ENCODE measurements at places on chromosomes 6 and 20.

- no peak for DNase-seq
Measured at GRCh38 chr20:64050261-64051032, 1.0 kb upstream of the SOX18 start.

DNA sequence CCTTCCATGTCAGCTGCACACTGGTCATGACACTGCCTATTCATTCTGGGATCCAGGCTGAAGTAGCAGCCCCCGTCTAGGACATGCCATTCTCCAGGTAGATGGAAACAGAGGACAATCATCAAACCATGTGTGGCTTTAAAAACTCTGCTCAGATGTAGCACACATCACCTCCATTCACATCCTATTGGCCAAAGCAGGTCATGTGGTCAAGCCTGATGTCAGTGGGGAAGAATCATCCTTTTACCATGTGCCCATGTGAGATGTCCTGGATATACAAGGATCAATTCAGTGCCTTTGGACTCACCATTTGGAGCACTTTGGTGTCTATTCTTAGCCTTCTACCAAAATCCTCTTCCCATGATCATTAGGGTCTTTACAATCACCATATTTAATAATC, 99.5 kb downstream of the CDC5L start:
- DNase-seq: no peak

- DNase-seq: no peak
Measured at GRCh38 chr6:167574431-167575151, 249.7 kb downstream of the TTLL2 start.

GRCh38 chr6:37365791-37366190, 12.0 kb downstream of the RNF8 start:
- DNase-seq: no peak

DNA sequence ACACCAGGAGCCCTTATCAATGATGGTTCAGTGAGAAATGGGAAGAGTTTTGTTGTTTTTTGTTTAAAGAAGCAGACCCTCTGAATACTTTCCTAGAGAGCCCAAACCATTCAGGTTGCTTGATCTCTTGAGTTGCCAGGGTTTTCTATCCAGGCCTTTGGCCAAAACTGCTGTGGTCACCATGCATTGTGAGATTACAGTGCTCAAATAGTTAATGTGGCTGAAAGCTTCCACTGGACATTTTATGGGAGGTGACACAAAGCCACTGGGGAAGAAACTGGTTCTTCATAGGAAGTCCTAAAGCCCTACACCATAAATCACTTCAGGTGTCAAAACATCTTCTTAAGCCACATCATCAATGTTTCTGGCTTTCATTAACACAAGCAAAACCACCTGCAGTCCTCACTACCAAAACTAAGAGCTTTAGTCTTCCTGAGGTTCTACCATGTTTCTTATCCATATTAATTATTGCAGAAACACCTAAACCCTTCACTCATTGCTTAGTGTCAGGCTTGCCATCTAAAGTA, 101.6 kb downstream of the IBTK start:
- DNase-seq: no peak

DNA sequence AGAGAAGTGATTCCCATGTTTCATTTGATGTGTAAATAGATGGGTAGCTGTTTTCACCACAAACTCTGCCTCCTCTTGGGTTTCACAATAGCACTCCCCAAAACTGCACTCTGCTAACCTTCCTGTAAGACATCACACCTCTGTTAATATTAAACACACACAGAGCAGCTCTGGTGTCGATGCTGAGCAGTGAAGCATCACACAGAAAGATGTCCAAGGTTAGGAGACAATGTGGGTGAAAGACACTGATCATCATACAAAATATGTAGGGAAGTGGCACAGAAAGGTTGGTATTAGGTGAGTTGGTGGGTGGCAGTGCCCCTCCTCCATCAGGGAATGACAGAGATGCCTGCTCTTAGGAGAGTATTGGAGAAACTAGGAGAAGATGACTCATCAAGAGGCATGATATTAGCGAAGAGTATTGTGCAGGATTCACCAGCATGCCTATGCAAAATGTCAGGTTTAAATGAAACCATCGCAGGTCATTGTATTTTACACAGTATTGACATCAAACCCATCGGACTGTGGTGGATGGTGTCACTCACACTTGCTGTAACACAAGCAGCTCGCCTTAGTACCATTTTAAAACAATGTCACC, 199.7 kb downstream of the TBXT start:
- no peak for DNase-seq

- DNase-seq: no peak
Measured at GRCh38 chr6:16840291-16840690, 79.0 kb upstream of the ATXN1 start.

GRCh38 chr6:7916959-7917358, 6.4 kb upstream of the TXNDC5 start:
- DNase-seq: no peak

- peak; percentile 69 for DNase-seq
Measured at GRCh38 chr20:63941282-63942081, 14.7 kb downstream of the UCKL1 start.

GRCh38 chr6:150409576-150410066, 40.8 kb downstream of the IYD start:
- no peak for DNase-seq

- no peak for DNase-seq
Measured at GRCh38 chr6:14795451-14795850, 450.4 kb upstream of the JARID2 start.

DNA sequence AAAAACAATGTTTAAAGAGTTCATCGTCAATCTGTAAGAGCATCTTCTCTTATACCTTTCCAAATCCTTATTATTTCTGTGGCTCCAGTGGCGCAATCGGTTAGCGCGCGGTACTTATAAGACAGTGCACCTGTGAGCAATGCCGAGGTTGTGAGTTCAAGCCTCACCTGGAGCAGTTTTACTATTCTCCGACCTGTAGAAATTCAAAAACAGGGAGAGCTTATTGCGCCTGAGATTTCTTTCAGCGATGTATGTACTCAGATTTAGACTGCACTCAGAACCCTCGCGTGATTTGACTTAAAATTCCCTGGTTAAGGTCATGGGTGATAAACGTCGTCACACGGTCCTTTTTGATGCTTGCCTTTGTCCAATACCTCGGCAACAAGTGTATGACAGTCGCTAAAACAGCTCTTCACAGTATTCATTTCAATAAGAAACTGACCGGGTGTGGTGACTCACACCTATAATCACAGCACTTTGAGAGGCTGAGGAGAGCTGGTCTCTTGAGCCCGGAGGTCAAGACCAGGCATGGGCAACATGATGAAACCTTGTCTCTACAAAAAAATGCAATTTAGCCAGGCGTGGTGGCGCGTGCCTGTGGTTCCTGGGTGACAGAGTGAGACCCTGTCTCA, 11.9 kb downstream of the GPX5 start:
- peak; percentile 3 for DNase-seq

GRCh38 chr20:18722371-18722770, 91.2 kb upstream of the SCP2D1 start:
- no peak for DNase-seq

DNA sequence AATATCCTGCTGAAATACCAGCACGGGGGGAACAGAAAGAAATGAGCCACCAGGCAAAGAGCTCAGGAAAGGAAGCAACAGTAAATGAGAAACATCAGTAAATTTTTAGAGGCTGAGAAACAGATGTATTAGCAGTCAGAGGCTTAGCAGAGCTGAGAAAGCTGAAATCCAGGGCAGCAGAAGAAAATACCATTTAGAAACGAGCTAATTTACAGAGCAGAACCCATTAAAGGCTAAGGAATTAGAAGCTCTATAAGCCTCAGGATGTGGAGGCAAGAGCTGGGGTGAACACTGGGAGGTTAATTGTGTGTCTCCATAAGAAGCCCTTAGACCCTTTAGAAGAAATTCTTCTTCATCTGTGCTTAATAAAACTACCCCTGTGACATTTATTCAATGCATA, 178.6 kb upstream of the RGS17 start:
- no peak for DNase-seq

DNA sequence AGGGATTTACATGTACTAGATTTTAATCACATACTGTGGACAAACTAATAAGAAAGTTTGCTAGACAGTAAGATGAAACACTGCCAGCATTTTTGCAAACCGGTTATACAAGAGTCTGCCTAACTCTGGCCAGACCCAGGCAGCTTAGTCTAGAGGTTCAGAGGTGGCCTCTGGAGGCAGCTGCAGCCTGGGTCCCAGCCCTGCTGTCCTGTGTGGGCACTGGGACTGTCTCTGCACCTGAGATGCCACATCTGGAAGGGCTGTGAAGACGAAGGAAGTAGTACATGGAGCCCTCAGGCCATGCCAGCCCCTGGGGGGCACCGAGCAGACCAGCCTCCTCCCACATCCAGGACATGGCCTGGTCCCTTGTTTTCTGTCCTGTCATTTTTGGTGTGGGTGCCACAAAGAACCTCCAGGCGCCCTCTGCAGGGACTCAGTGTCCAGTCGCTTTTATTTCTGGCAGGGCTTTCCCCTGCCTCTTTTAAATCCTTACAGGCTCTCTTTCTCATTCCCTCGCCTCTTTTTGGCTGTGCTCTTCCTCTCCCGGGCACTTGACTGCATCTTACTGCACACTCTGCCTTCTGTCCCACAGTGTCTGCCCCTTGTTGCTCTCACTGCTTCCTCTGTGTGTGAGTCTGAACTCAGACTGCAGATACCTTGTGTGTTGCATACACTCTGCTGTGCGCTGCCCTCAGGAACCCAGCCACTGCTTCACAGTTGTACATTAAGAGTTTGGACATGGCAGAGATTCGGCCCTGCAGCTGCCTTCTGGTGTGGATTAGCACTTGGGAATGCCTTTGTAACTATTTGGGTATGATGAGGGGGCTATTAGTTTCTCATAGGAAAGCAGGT, 216.7 kb downstream of the ZDHHC14 start:
- DNase-seq: peak; percentile 16

- DNase-seq: no peak
Measured at GRCh38 chr20:17958373-17959256, 10.0 kb downstream of the SNX5 start.

DNA sequence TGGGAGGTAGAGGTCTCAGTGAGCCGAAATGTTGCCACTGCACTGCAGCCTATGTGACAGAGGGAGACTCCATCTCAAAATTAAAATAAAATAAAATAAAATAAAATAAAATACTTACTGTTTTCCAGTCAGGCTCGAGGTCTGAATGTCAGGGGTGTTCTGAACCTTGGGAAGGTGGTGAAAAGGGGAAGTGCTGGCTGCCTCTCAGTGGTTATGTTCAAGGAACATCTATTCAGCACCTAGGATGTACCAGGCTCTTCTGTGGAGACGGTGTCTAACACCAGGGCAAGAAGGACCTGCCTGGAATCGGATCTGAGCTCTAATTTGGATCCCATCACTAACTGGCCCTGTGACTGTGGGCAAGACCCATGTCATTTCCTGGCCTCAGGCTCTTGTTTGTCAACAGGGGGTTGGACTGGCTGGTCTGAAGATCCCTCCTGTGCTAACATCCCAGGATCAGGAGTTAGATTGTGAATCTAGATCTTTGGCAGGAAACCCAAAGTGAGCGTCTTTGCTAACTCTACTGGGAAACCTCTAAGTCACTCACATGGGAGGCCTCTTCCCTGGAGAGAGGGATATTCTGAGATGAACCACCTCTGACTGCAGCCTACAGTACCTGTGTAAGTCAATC, 63.4 kb upstream of the SIRPG start:
- DNase-seq: no peak

GRCh38 chr6:80440496-80441115, 334.1 kb downstream of the BCKDHB start:
- DNase-seq: no peak

- no peak for DNase-seq
Measured at GRCh38 chr6:150606168-150606591, 6.5 kb downstream of the PLEKHG1 start.

DNA sequence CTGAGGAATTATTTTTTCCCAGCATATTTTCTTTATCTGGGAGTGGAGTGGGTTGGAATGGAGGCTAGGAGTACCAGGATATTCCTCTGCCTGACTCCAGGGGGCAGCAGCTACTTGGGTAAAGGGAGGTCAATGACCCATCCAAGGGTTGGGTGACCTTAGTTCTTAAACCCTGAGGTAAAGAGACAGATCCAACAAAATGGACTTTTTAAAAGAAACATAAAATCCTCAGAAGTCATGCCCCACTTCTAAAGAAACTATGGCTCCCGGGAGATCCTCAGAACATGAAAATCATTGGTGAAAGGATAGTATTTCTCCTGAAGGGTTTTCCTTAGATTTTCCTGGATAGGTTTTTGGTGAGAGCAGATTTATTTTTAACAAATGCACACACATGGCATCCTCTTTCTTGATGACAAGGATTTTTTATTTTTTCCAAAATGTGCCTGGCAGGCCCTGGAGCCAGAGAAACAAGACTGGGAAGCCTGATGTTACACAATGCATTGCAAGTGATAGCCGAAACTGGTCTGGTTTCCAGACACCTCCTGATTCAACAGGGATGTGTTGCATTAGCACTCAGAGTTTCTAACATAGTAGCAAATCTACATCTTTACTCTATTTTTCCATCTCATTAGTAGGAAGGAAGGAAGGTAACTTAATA, 240.9 kb upstream of the BTBD3 start:
- no peak for DNase-seq

- DNase-seq: no peak
Measured at GRCh38 chr6:163576114-163576513, 161.6 kb downstream of the QKI start.

GRCh38 chr6:34098045-34098936, 47.6 kb downstream of the GRM4 start:
- DNase-seq: no peak

GRCh38 chr6:112259337-112259675, 4.9 kb upstream of the LAMA4 start:
- no peak for DNase-seq

- DNase-seq: no peak
Measured at GRCh38 chr20:45019762-45020123, 53.4 kb downstream of the STK4 start.

GRCh38 chr20:62216636-62217566, 3.2 kb downstream of the HRH3 start:
- no peak for DNase-seq

Measured in effector CD4-positive, alpha-beta T cell (primary cell).